ENCODE measurements at places on chromosomes 1 and 21.

GRCh38 chr1:15627343-15627988, 10.2 kb downstream of the DDI2 start:
- peak; percentile 42 for DNase-seq

GRCh38 chr1:227809026-227809425, 6.4 kb upstream of the PRSS38 start:
- no peak for DNase-seq

- peak; percentile 72 for DNase-seq
Measured at GRCh38 chr21:38661889-38662568, 143.7 kb upstream of the ETS2 start.

DNA sequence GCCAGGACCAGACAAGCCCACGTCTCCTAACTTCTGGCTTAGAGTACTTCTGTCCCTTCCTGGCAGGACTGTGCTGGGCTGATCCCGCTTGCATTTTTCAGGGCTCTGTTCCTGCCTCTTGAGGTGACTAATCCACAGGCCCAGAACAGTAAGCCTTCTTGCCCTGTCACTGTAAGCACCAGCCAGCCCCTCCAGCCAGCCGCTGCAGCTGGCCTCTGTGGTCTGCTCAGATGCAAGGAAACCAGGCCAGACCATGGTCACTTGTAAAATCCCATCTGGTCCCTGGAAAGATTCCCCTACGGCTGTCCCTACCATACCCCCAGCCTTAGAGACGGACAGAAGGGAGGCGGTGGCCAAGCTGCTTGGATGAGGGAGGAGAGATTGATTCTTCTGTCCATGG, 74.2 kb downstream of the KIRREL1 start:
- peak; percentile 87 for DNase-seq

DNA sequence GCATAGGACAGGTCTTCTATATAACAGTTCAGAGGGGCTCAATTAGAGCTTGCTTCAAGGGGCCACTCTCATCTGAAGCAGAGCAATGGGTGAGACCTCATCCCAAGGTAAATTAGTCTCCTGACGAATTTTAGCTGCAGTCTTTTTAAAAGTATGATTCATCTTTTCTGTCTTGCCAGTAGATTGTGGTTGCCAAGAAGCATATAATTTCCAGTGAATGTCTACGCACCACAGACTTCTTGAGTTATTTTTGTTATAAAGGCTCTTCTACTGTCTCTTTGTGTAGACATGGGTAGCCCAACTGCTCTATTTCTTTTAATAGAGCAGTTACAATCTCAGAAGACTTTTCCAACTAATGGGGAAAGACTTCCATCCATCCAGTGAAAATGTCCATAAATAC, 108.9 kb upstream of the FMN2 start:
- DNase-seq, result peak; percentile 49

DNA sequence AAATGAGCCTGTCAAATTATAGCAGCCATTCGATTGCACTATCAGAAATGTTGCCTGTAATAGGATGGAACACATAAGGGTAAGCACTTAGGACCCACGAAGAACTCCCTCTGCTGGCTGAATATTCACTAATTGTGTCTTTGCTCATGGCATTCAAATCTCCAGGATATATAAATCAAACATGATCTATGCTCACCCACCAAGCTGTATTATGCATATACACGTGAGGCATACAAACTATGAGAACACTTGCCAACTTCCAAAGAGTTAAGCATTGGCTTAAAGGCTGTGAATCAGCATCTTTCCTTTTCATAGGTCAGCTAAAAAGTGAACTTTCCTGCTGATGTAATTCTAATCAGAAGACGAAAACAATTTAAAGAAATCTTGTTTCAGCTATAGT, 34.5 kb downstream of the TMPRSS15 start:
- DNase-seq, result no peak

DNA sequence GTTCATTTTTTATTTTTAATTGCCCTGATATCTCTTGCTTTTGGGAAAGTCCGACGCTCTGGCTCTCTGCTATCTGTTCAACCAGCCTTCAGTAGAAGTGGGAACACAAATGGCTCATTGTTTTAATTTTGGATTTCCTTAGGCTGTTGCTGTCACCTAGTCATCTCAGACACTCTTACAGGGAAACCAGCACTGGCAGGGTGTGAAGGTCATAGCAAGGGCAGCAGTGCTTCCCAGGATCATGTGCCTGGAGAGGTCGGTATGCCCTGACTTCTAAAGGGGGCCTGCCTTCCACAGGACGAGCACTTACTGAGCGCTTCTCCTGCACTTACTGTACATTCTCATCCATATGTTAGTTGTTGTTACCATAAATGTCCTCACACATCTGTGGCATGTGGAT, 224.2 kb downstream of the DISC1 start:
- no peak for DNase-seq

- DNase-seq, result no peak
Measured at GRCh38 chr21:26819740-26820324, 25.4 kb downstream of the ADAMTS1 start.

DNA sequence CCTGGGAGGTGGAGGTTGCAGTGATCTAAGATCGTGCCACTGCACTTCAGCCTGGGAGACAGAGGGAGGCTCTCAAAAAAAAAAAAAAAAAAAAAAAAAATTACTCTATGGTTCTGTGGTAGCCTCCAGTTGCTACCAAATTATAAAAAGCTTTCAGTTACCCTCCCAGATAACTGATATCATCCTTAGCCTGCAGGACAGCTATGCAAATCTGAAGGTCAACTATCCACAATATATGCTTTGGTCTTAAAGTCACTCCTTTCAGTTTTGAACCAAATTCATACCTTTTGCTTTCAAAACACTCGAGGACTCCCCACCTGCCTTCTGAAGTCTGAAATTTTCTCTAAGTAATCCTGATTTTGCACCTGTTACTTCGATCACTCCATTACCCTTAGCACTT, 3.1 kb downstream of the MIXL1 start:
- DNase-seq, result no peak

DNA sequence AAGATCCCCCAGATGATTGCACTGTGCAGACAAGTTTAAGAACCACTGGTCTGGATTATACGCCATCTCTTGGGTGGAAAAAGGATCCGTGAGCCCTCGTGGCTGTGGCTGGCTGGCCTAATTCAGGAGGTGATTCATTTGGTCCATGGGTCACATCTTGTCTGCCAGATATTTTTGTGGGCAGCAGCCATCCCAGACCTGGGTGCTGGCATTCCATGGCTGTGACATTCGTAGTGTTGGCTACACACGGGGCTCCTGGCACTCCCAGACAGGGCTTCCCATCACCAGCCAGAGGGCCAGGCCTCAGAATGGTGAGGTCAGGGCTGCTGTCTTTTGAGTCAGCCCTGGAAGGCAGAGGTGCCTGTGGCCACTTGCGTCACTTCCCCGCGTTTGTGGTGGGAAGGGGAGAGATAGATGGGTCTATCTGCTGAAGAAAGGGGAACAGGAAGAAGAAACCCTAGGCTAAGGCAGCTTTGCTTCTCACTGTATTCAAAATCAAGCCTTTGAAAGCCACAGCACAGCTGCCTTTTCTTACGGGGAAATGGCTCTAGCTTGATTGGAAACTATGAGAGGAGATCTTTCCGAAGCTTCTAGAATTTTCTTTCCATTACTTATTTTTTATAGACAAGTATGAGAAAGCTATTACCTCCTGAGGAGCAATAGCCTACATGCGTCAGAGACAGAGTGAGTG, 32.4 kb downstream of the EIF2D start:
- peak; percentile 91 for DNase-seq

GRCh38 chr1:147099192-147099591, 73.1 kb downstream of the PRKAB2 start:
- DNase-seq, result peak; percentile 43

DNA sequence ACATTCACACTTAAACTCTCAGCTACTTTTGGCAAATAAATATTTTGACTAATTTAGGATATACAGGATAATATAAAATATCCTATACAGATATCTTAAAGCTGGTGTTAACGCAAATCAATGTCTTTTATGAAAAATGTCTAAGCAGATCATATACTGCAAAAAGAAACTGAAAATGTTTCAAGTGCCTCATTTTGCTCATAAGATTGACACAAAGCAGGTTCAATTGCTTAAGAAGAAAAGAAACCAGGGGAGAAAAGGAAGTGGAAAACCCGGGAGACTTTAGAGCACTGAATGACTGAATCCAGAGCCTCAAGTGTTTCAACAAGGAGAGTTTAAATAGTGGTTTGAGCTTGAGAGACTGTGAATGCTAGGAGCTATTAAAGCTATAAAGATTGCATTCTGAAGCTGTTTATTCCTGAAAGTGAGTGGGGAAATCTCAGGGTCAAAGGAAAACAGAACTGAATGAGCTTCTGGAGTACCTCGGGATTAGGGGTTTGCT, 1943.0 kb downstream of the MRPL39 start:
- DNase-seq, result no peak

- peak; percentile 73 for DNase-seq
Measured at GRCh38 chr1:55214934-55215193, 300 bp downstream of the USP24 start.

DNA sequence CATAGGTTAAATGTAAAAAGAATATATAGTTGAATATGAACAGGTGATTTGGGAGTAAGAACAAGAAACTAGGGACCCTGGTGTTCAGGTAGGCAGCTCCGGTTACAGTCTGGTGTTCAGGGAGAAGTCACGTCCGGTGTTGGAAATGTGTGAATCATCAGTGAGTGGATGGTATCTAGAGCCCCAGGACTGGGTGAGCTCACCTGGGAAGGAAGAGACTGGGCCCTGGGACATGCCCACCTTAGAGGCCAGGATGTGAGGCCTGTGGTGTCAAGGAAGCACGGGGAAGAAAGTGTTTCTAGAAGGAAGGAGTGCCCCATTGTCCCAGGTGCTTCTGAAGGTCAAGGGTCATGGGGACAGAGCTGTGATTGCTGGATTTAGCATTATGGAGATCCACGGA, 1.5 kb upstream of the GJB3 start:
- DNase-seq, result no peak

GRCh38 chr1:156816561-156817328, at the start of gene SH2D2A:
Gene SH2D2A, minus strand, starts transcription at chr1:156816848. Its CDS starts 140 bp downstream, at chr1:156816708.
- DNase-seq, result peak; percentile 58

DNA sequence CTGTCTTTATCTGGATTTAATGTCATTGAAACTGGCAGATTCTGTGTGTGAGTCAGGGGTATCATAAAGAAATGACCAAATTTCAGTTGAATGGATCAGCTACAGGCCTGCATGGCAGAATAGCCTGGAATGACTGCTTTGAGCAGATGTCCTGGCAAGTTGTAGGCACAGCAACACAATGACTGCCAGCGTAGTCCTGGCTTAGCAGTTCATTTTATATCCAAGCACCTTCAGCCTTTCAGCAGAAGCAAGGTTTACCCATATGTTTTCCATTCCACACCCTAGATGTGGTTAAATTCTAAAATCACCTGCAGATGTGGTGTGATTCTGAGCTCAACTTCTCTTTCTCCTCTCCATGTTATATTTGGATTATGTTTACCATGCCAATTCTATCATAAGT, 22.3 kb upstream of the PTGFR start:
- DNase-seq, result no peak

DNA sequence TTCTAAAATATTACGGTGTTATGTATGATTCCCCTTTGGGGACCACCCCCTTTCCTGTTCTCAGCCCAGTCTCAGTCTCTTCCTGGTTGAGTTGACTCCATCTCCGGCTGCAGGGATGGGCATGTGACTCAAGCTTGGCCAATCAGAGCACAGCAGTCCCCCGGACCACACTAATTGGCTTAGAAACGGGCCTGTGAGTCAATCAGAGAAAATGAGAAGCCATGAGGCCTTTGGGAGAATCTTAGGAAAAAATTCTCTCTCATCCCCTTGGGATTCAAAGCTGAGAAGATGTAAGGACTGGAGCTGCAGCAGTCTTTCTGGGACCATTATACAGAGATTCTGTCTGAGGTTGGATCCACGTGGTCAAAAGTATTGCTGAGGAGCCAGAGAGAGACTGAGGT, 10.7 kb upstream of the FHAD1 start:
- peak; percentile 17 for DNase-seq

- DNase-seq, result peak; percentile 80
Measured at GRCh38 chr1:240237305-240237721, 145.6 kb downstream of the FMN2 start.

- no peak for DNase-seq
Measured at GRCh38 chr1:41530411-41530810, 45.9 kb upstream of the EDN2 start.

- peak; percentile 98 for DNase-seq
Measured at GRCh38 chr1:39398278-39399021, 93.0 kb upstream of the BMP8A start.

DNA sequence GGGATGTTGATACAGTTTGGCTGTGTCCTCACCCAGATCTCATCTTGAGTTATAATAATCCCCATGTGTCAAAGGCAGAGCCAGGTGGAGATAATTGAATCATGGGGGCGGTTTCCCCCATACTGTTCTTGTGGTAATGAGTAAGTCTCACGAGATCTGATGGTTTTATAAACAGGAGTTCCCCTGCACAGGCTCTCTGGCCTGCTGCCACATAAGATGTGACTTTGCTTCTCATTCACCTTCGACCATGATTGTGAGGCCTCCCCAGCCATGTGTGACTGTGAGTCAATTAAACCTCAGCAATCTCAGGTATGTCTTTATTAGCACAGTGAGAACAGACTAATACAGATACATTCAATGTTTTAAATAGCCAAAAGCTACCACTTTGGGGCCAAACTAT, 41.1 kb downstream of the SLC35F3 start:
- no peak for DNase-seq

GRCh38 chr1:20009212-20009611, 29.8 kb upstream of the PLA2G2A start:
- DNase-seq, result no peak
